CD8-positive, alpha-beta T cell (primary cell): ENCODE measurements at places on chromosomes 2 and 18.

GRCh38 chr2:33859811-33860461 lies 260.8 kb upstream of the FAM98A start:
- peak; percentile 2 for DNase-seq

- DNase-seq, result no peak
Measured at GRCh38 chr2:177265824-177266817, 1.6 kb upstream of the NFE2L2 start.

DNA sequence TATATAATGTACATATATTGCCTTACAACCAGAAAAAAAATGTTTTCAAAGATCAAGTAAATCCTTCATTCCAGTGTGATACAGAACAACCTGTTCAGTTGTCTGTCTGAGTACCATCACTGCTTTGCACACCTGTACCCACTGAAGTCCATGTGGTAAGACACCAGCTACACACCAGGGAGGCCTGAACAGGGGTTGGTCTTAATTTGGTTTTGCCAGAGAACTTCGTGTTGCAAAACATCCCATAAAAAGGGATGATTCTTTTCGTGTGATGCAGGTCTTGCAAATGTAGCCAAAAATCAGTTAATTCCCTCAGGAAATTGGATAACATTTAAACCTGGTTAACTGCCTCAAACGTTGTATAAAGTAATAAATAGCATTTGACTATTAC lies 73.7 kb upstream of the SLC1A4 start:
- DNase-seq, result no peak

GRCh38 chr2:54371460-54372065 lies 84.6 kb upstream of the SPTBN1 start:
- DNase-seq, result no peak

GRCh38 chr2:1609040-1609439 lies 135.3 kb downstream of the PXDN start:
- DNase-seq, result no peak

DNA sequence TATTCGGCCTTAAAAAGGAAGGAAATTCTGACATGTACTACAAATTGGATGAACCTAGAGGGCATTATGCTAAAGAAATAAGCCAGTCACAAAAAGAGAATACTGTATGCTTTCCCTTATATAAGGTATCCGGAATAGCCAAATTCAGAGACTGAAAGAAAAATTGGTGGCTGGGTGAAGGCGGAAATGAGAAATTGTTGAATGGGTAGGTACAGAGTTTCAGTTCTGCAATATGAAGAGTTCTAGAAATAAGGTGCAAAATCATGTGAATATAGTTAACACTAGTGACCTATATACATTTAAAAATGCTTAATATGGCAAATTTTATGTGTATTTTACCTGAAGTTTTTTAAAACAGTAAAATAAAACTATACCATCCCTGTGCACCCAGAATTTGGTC lies 43.1 kb downstream of the RMP24 start:
- DNase-seq, result no peak

GRCh38 chr18:56565046-56565445 lies 73.3 kb downstream of the TXNL1 start:
- DNase-seq, result no peak

DNA sequence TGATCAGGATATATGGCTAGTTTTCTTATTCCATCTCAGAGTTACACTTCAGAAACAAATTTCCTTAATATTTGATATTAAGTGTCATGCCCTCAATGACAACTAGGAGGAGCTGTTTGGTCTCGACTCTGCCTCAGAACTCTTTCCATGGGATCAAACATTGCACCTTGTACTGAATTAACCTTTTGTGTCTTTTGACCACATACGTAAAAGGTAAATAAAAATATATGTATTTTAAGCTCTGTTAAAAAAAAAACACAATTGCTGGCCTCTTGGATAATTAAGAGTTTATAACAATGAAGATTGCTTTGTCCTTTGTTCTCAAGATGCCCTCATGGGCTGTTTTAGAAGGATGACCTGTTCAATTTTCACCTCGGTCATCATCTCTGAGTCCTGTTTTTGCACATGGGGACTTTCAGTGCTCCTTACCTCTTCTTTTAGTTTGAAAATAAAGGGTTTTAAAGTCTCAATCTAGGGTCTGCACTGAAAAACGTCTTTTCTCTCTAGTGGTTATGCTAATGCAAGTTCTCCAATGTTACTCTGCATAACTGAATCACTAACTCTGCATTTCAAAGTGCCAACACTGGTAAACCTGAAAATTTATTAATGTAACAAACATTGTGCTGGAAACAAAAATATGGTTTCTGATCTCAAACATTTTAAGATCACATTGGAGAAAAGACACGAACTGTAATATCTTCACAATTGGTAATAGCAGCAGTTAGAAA lies 18.8 kb upstream of the FN1 start:
- DNase-seq, result peak; percentile 48

GRCh38 chr2:69936906-69937305 lies 22.0 kb downstream of the MXD1 start:
- no peak for DNase-seq

- no peak for DNase-seq
Measured at GRCh38 chr2:85049236-85049635, 78.3 kb downstream of the KCMF1 start.

DNA sequence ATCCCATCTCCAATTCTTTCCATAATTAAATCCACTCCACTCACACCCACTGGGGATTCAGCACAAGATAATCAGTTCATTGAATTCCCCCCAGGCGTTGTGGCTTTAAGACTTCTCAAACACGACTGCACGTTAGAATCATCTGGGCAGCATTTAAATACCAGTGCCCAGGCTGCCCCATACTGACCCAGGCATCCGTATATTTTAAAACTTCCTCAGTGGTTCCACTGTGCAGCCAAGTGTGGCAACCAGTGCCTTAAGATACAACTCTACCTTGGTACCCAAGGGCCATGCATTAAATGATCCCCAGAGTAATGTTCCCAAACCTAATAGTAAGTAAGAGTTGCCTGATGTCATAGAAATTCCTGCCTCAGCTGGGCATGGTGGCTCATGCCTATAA lies 54.3 kb upstream of the BZW1 start:
- DNase-seq, result no peak

- DNase-seq, result peak; percentile 71
Measured at GRCh38 chr2:24409700-24410556, 49.6 kb upstream of the ITSN2 start.

DNA sequence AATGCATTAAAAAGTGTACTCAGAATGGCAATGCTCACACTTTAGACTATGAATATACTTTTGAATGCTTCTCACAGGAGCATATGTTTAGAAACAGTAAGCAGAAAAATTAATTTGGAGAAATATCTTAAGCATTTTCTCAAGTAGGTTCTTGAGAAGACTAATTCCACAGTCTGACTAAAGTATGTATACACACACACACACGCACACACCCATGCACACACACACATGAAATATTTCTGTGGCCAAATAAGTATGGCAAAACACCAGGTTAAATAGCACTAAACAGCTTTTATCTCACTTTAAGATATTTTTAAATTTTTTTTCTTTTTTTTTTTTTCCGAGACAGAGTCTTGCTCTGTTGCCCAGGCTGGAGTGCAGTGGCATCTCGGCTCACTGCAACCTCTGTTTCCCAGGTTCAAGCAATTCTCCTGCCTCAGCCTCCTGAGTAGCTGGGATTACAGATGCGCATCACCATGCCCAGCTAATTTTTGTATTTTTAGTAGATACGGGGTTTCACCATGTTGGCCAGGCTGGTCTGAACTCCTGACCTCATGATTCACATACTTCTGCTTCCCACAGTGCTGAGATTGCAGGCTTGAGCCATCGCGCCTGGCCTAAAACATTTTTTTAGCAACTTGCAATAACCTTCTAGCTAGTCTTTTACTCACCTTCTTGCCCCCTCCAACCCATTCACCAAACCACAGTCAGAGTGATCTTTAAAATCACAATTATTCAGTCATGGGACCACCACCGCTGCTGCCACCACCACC lies 67.5 kb upstream of the SCG2 start:
- no peak for DNase-seq

DNA sequence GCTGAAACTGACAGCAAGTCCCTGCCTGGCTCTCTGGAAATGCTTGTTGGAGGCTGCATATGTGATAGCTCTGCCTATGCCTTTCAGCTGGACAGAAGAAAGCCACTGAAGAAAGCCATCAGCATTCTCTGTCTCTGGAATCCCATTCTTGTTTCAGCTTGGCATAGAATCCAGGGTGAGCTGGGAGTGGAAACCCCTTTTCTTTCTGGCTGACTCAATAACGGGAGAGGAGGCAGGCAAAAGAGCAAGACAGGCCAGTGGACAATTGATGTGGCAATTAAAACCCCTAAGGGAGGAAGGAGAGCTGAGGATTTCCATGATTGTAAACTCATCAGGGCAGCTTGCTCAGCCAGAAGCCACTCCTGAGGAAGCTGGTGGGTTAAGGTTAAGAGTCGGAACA lies 208.1 kb downstream of the CLIP4 start:
- DNase-seq, result no peak

- no peak for DNase-seq
Measured at GRCh38 chr18:32326450-32327308, 136.8 kb downstream of the MEP1B start.

GRCh38 chr2:30871980-30872789 lies 64.9 kb upstream of the CAPN13 start:
- DNase-seq, result no peak

- DNase-seq, result no peak
Measured at GRCh38 chr2:57602733-57603132, 443.9 kb upstream of the VRK2 start.

DNA sequence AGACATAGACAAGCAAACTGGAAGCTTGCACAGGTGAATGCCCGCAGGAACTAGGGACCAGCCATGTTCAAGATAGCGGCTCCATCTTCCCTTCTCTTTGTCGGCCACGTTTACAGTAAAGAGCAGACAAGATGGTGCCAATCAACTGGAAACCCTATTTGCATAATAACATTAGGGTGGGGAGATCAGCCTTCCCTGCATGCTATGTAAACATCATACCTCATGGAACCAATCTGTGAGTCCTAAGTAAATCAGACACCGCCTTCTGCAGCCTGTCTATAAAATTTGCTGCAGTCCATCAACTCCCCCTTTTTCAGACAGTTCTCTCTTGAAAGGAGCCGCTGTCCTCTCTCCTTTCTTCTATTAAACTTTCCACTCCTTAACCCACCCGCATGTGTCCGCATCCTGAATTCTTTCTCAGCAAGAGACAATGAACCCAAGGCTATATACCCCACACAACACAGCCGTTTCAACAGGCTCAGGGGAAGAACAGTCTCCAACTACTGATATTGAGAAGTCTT lies 384.4 kb downstream of the EIPR1 start:
- DNase-seq, result no peak

DNA sequence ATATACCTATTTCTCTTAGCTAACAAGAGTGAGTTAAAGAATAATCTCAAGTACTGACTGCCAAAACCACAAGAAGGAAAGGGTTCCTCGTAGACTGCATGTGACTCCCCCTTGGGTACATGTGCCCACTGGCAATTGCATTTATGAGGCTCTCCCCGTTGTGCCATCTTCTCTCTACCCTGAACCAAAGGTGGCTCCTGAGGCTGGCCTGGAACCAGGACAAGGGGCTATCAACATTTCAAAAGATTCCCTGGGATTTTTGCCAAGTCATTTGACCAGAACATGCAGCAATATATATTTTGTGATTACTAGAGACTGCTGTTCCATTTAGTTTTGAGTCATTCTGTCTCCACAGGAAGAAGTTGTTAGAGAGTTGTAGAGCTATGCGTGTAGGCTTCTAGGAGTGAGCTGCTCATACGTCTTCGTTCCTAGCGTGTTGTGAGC lies 45.8 kb downstream of the LAMA3 start:
- no peak for DNase-seq
